ENCODE measurements at places on chromosomes 2 and 18.

DNA sequence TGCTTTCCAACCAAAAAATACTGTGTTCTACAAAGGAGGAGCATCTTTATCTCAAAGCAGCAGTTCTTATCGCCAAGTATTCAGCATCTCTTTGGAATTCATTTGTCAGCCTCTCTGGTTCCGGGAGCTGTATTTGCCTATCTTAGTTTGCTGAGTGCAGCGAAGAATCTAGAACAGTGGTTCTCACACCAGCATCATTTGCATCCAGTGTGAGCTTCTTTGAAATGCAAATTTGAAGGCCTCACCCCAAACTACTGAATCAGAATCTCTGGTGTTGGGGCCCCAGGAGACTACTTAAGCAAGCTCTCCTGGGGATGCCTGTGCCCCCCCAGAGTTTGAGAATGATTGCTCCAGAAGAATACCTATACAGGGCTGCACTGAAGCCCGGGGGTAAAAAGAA lies 1.5 kb upstream of the PTPN2 start:
- DNase-seq, result no peak

GRCh38 chr2:173874003-173874893 lies 90.9 kb downstream of the SP3 start:
- DNase-seq, result no peak

- DNase-seq, result no peak
Observed at GRCh38 chr2:224428787-224429440, 27.0 kb upstream of the FAM124B start.

DNA sequence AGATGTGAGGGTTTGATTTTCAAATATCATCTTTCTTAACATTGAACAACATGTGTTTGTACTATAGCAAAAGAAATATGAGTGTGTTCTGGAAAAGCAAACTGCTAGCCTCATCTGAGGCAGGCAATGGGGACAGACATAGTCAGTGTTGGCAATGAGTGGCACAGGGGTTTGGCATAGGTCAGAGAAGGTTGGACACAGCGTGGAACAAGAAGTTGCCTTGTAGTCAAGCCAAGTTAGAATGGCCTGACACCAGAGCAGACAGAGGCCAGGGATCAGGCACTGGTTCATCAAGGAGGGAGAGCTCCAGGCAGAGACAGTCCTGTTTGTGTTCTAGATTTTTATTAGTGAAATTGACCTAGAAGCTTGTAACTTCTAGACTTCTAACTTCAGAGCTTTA lies 100.8 kb upstream of the TANK start:
- DNase-seq, result no peak

All from iris pigment epithelial cell (primary cell).